ENCODE measurements at places on chromosomes 6 and 20.

DNA sequence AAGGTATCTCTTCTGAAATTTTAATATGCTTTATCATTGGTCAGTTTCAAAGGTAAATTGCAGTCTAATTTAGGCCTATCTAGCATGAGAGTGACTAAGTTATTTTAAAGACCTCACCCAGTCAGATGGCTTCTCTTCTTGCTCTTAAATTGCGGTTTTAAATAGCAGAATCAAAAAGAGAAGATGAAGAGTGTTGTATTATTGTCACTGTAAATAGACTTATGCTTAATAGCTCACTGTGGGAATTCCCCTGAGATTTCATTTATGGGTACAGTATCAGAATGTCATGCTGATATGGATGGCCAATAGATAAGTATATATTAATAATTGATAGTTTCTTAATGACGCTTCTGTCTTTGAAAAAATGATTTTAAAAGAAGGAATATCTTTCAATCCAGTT is 35.7 kb downstream of the AIG1 start:
- DNase-seq: no peak

GRCh38 chr6:4599924-4600323 is 176.3 kb upstream of the CDYL start:
- no peak for DNase-seq

DNA sequence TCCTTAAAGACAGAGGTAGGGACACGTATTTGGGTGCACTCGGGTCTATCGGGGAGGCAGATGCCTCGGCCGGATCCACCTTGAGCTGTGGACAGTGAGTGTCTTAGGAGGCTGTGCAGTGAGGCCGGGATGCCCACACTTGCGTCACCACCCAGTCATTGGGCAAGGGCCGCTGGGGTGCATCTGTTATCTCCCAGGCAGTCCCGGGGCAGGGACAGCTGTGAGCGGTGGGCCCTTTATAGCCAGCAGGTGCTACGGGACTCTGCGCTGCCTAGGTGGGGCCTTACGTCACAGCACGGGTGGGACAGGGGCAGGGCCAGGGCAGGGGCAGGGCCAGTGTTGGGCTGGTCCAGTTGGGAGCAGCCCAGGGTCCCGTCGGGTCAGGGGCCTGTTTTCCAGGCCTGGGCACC is 689 bp upstream of the COL20A1 start:
- DNase-seq: no peak

DNA sequence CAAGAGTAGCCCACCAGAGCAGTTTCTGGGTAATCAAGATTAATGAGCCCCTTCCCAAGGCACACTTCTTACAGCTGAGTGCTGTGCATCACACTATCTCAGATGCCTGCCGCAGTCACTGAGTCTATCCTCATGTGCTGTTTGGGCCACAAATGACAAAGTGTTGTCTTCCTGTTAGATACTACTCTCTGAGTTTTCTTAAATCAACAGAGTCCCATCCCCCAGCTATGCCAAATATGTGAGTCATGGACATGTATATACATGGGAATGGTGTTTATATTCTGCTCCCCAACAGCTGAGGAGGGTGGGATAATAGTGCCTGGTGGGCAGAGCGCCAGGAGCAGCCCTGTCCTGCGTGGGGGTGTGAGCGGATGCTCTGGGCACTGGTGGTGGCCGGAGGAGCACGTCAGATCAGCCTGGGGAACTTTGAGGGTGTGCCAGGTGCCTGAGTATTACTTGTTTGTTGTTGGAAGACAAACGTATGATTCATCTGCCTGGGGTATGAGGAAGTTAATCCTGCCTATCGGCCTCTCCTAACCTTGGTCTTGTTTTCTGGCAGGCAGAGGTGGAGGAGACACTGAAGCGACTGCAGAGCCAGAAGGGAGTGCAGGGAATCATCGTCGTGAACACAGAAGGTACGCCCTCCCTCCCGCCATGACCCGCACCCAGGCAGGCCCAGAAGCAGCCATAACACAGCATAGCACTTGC is 9.6 kb downstream of the DYNLRB1 start:
- no peak for DNase-seq

DNA sequence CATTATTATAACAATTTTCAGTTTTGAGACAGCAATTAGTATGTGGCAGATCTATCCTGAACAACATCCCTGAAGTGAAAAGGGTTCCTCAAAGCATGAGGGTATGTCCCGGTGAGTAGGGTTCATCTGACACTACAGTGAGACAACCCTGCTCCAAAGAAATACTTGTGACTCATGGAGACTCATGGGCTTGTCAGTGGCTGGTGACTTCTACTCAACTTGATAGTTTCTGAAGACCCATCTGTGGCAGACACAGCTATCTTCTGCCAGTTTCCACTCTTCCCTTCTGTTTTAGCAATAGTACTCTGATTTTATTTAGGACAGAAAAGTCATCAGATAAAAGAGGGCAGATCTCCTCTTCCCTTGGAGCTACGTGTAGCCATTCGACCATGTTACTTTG is 41.4 kb downstream of the MAP3K7 start:
- DNase-seq: no peak

GRCh38 chr6:33875696-33876095 is 71.9 kb upstream of the MLN start:
- DNase-seq: no peak

- no peak for DNase-seq
Observed at GRCh38 chr6:12813321-12813720, 96.8 kb downstream of the PHACTR1 start.

DNA sequence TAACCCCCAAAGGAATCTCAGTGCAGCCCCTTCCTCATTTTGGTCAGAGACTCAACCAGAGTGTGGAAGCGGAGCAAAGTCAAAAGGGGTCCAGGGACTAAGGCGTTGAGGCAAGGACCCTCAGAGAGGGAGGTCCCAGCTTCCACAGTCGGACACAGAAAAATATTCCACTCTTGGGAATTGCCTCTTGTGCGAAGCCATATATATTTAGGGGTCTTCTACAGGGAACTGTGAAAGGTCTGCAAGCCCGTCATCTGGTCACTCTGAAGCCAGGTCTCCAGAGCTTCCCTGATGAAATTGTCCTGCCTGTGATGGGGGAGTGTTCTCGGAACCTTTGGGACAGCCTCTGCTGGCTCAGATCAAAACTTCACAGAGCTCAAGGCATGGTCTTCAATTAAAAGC is 160.8 kb downstream of the TBXT start:
- no peak for DNase-seq

- DNase-seq: peak; percentile 3
Observed at GRCh38 chr6:160667639-160668481, 3.8 kb upstream of the LPA start.

All from stimulated activated CD4-positive, alpha-beta T cell treated with anti-CD3 and anti-CD28 coated beads, Interleukin-1b, Interleukin-23, amount 100 ng/mL, for 4 hours (primary cell).